RWPE2 (cell line): ENCODE measurements at places on chromosomes 1 and 21.

DNA sequence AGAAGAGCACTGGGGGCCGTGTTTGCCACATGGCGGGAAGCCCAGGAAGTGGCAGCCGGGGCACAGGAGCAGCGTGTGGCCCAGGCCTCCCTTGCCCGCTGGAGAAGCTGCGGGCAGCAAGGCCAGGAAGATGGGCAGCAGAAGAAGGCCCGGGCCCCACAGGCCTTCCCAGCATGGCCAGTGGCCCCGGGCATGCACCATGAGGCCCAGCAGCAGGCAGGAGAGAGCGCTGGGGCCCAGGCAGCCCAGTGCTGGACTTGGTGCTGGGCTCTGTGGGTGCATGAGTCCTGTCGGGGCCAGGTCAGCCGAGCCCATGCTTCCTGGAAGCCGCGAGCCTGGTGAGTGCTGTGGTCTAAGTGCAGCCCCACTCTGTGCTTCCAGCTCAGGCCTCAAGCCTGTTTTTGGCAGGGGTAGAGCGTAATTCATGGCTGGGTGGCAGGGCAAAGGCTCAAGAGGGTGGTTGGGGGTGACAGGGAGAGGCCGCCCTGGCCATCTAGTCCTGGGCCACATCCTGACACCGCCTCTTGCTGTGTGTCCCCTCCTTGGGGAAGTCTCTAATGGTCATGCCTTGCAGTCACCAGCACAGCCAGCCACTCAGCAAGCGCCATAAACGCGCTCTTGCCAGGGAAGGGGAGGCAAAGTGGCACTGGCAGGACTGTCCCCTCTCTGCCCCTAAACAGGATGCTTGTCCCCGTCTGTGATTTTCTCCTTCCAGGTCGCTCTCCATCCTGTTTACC is 21.3 kb downstream of the MTHFR start:
- DNase-seq: no peak

- DNase-seq: no peak
Measured at GRCh38 chr1:243421784-243422183, 165.9 kb downstream of the SDCCAG8 start.

- DNase-seq: no peak
Measured at GRCh38 chr1:41980827-41981653, 62.3 kb upstream of the HIVEP3 start.

- DNase-seq: no peak
Measured at GRCh38 chr1:234953655-234954405, 174.8 kb downstream of the TOMM20 start.

GRCh38 chr1:11521582-11522399 is 42.8 kb downstream of the DISP3 start:
- DNase-seq: no peak

DNA sequence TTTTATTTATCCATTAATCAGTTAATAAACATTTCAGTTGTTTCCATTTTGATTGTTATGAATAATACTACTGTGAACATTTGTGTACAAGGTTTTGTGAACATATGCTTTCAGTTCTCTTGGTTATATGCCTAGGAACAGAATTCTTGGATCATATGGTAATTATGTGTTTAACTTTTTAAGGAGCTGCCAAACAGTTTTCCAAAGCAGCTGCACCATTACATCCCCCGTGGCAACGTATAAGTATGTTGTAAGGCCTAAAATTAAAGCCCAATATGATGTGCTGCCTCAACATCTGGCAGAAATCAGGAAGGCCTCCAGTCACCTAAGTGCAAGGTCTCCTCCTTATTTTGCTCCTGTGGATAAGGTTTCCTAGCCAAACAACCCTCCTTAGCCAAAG is 235.6 kb upstream of the CACYBP start:
- DNase-seq: no peak

DNA sequence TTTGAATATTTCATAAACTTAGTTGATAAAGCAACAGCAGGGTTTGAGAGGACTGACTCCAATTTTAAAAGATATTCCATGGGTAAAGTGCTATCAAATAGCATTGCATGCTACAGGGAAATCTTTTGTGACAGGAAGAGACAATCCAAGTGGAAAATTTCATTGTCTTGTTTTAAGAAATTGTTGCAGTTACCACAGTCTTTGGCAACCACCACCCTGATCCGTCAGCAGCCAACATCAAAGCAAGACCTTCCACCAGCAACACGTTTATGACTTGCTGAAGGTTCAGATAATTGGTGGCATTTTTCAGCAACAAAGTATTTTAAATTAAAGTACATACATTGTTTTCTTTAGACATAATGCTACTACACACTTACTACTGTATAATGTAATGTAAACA is 47.8 kb downstream of the ADGRL4 start:
- no peak for DNase-seq

DNA sequence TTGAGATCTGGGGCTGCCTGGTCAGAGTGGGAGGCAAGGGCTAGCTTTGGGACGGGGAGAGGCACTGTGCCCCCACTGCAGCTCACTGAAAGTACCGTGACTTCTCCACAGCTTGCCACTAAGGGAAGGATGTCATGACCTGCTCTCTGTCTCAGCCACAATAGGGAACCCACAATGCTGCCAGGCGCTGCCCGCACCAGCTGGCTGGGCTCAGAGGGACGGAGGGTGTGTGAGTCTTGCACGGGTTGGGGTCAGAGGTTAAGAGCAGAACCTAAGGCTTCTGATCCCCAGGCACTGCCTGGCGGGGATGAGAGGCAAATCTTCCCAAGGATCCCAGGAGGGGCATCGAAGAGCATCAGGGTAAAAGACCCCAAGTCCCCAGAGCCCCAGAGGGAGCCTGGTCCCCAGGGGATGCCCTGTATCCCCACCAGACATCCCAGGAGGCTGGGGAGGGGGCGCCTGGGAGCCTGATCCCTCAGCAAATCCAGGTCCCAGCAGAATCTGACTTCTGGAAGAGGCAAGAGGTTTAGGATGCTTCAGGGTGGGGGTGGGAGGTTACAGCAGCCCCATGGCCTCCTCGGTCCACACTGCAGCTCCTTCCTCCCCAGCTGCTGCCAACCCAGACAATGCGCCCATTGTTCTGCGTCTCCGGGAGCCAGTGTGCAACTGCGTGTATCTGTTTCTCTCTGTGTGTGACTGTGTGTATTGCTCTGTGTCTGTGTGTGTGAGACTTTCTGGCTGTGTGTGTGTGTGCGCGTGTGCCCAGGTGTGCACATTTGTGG is 2.0 kb upstream of the MARCKSL1 start:
- DNase-seq: no peak

DNA sequence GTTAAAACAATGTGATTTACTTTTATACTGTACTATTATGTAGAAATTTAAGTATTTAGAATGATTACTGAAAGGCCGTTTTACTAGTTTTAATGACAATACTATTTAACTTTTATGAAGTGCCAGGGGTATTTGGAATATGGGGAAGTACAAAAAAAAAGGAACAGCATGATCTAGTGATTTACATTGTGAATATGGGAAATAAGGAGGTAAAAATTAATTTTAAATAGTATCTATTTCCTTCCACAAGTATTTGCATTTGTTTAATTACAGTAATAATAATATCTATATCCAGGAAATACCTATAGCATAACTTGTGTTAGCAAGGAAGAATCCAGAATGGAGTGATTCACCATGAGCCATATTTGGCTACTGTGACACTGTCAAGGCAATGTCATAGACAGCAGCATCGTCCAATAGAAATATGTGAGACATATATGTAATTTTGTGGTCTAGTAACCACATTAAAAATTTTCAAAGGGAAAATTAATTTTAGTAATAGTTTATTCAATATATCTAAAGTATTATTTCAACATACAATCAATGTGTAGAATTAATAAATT is 22.0 kb downstream of the CNST start:
- no peak for DNase-seq

GRCh38 chr1:162456323-162456722 is 41.3 kb upstream of the UHMK1 start:
- no peak for DNase-seq

DNA sequence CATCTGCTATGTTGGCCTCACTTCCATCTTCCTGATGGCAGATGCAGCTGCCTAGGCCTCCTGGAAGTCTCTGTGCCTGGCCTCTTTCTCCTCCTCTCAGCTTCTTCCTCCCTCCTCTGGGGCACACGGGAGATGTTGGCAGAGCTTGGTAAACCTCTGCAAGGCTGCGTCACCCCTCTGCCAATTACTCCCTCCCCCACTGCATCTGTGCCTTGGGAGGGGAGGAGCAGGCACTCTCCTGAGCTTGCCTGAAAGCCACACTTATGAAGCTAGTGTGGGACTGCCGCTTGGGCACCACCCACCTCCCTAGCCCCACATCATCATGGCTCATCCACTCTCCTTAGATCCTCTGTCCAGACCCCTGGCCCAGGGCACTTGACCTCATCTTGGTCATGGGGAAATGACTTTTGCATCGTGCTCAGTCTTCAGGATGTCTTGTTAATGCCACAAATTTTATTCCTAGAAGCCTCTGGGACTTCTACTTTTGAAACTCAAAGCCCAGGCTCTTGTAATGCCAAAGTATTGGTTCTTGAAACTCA is 7.3 kb upstream of the TMEM51 start:
- DNase-seq: no peak

- DNase-seq: no peak
Measured at GRCh38 chr1:109620401-109620791, 759 bp downstream of the AMPD2 start.

DNA sequence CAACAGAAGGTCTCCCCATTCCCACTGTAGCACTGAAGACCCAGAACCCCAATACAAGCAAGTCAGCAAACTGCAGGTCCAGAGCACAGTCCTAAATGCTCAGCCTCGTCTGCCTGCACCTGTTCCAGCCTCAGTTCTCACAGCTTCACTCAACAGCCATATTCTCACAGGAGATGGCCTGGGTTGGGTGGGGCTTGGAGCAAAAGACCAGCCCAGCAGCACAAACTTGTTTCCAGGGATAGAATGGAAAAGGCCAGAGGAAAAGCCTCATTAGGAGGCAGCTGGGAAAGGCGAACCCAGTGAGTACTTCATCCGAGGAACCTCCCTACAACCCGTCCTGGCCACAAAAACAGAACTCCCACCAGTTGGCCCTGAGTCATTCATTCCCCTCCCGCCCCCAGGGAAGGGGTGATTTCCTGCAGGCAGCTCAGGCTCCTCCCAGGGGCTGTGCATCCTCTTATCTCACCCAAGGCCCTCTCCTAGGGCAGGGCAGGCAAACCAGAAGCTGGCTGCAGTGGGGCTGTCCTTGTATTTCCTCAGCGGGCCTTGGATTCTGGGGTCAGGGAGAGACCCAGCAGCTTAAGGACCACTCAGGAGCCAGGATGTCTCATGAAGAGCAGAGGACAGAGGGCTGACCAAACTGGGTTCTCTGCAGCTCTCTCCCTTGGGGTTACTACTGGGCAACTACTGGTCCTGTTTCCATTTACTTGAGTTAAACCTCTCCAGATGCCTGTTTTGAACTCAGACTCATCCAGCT is 7.4 kb upstream of the MPL start:
- no peak for DNase-seq

GRCh38 chr1:173333581-173333980 is 126.5 kb upstream of the TNFSF4 start:
- DNase-seq: no peak

GRCh38 chr1:151584780-151585179 is 27.1 kb upstream of the SNX27 start:
- no peak for DNase-seq

DNA sequence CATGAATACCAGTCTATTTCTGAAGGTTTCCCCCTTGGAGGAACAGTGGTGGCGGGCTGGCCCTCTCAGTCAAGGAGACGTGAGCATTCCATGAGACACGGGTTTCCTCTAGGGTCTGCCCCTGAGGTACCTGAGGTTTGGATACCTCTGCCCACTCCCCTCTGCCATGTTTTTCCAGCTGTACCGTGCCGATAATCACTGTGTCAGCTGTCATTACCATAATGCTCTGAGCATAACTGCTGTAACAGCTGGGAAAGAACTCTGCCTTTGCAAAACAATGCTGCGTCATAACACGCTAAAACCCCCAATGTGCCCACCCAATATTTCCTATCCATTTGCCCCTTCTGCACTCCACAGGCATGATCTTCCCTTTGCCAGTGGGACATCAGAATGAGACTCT is 425.1 kb downstream of the KIF26B start:
- DNase-seq: no peak

- DNase-seq: no peak
Measured at GRCh38 chr1:157105988-157106812, 6.6 kb upstream of the ETV3L start.

DNA sequence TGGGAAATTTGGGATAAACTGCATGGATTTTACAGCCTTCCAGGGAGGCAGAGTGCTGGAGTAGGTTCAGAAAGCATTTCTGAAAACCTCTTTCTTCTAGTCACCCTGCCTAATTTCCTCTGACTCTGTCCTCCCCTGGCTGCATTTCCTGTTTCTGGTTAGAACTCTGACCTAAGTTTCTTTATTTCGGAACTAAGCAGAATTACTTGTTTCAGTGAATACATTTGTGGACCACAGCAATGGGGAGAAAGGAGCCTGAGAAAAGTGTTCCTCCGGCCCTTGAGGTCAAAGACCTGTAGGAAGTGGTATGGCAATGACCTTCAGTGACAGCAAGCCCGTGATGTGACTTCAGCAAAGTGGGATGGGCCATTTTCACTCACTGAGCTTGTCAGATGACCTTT is 173.4 kb upstream of the RUNX1 start:
- DNase-seq: no peak
